ENCODE measurements at places on chromosomes 6 and 20.

GRCh38 chr6:92201618-92202017, 1217.7 kb downstream of the EPHA7 start:
- no peak for DNase-seq

GRCh38 chr6:50891290-50891689, 72.6 kb downstream of the TFAP2B start:
- no peak for DNase-seq

- no peak for DNase-seq
These were observed 1.4 kb upstream of the RALGAPB start for GRCh38 chr20:38471245-38471644.

DNA sequence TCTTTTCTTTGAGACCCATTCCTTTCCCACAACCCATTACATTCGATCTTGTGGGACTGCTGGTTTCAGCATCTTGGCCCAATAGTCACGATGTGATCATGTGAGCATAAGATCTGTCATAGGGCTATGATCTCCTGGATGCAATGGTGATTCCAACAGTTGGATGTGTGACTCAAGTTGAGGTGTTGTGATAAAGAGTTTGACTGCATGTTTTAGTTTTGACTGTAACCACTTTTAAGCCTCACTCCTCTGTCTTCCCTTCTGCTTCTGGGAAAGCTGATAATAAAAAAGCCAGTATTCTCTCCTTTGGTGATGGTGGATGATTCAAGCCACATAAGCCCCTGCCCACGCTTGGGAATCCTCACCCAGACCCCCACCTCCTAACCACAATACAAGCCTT, 117.0 kb upstream of the ASCC3 start:
- DNase-seq = no peak

DNA sequence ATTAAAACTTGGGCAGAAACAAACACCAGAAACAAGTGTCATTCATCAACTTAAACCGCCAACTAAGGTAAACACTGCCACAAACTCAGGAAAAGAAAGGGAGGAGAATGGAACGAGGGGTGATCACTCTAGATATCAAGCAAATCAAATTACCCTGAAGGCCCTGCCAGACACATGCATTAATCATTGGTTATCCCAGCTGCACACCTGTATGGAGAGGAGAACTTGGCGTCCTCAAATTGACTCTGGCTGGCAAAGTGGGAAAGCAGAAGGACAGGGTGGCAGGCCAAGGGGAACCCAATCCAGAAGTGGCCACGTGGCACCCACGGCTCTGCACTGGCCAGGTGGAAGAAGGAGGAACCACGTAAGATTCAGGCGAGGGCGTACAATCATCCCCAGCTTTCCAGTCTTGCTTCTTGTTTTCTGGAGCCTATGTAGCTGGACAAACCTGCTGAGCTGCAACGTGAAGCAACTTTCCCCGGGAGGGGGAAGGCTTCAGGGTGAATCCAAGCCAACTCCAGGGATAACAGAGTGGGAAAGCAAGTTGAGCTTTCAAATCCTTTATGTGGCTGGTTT, 156.2 kb upstream of the JARID2 start:
- DNase-seq = no peak

- no peak for DNase-seq
These were observed 26.5 kb downstream of the VNN1 start for GRCh38 chr6:132687306-132687705.

- no peak for DNase-seq
These were observed 21.7 kb downstream of the GFOD1 start for GRCh38 chr6:13465734-13466133.
